Fibroblast of skin of scalp (primary cell): ENCODE measurements at places on chromosomes 6 and 20.

GRCh38 chr6:75143191-75143590 lies 62.7 kb downstream of the COL12A1 start:
- peak; percentile 93 for DNase-seq

DNA sequence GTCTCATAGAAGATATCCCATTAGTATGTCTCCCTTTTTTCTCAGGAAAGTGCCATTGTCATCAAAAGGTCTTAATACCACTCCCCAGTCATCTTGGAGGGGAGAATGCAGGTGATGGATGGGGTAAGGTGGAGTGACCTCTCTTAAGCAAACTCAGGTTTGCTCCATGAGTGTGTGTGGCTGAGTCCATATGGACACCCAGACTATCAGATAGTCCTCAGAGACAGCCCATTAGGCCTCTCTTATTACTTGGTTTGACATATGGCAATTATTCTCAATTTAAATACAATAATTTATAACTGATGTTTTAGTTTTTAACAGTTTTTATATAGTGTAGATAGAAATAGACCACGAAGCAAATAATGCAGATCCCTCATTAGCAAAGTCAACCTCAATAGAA lies 23.2 kb downstream of the LAMA4 start:
- DNase-seq: no peak

DNA sequence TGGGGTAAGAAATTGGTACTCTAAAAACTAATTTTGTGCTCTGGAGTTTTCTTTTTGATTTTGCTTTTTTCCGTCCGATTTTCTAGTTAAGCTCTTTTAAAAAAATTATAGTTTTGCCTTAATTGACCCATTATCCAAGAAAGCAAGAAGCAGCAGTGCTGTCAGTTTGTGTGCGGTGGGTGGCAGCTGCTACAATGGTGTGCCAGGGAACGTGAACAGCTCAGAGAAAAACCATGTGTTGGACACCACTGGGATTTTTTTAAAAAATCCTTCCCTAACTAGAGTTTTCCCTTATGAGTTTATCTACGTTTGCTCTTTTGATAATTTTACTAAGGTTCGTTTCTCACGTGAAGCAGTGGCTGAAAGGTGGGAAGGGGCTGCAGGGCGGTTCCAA lies 8.0 kb downstream of the MAP3K5 start:
- no peak for DNase-seq

- DNase-seq: no peak
These were observed 22.2 kb downstream of the FASTKD5 start for GRCh38 chr20:3137492-3137891.

GRCh38 chr6:34484391-34484790 lies 18.5 kb downstream of the PACSIN1 start:
- DNase-seq: no peak

GRCh38 chr6:7252390-7252789 lies 60.6 kb downstream of the SSR1 start:
- DNase-seq: no peak
